ENCODE measurements at places on chromosomes 16 and 17. TPM values are rescaled to one million over a fixed set of nuclear protein-coding genes. Genes with fewer than 3 reads are reported as not detected.

GRCh38 chr16:50820225-50820624, 78.3 kb downstream of the CYLD start:
- no peak for DNase-seq

DNA sequence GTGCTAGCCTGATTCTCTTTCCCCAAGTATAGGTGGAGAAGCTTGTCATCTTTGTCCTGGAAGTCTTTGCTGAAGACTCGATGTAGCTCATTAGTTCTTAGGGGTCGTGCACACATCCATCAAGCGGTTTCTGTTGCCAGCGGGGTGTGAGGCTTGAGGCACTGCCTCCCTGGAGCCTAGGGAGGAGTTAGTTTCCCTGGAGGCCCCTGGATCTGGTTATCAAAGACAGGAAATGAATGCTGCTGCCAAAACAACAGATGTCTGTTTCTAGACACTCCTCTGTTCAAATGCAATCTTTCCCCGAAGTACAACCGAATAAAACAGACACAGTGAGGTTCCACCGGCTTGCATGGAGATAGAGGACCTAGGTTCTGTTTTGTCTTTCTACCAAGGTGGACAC, 17.5 kb downstream of the HS3ST4 start:
- DNase-seq = no peak

DNA sequence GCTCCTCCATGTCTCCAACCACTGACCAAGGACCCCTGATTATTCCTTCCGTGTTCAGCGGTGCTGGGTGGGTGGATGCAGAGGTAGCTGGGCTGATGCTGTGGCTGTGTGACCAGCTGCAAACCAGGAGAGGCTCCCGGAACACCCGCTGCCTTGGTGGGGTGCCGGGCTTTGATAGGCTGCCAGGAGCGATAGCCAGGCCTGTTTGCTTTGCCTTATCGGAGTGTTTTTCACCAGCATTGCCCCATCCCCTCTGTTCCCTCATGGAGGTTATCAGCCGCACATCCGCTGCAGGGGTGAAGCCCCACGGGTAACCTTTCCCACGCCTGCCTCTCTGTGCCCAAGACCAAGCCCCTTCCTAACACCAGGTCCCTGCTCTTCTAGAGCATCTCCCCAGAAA, 354.3 kb downstream of the C16orf95 start:
- DNase-seq = no peak

GRCh38 chr16:88058817-88059216, 107.6 kb downstream of the BANP start:
- DNase-seq = no peak

- no peak for DNase-seq
Observed at GRCh38 chr17:82372249-82373071, 895 bp downstream of the UTS2R start.

DNA sequence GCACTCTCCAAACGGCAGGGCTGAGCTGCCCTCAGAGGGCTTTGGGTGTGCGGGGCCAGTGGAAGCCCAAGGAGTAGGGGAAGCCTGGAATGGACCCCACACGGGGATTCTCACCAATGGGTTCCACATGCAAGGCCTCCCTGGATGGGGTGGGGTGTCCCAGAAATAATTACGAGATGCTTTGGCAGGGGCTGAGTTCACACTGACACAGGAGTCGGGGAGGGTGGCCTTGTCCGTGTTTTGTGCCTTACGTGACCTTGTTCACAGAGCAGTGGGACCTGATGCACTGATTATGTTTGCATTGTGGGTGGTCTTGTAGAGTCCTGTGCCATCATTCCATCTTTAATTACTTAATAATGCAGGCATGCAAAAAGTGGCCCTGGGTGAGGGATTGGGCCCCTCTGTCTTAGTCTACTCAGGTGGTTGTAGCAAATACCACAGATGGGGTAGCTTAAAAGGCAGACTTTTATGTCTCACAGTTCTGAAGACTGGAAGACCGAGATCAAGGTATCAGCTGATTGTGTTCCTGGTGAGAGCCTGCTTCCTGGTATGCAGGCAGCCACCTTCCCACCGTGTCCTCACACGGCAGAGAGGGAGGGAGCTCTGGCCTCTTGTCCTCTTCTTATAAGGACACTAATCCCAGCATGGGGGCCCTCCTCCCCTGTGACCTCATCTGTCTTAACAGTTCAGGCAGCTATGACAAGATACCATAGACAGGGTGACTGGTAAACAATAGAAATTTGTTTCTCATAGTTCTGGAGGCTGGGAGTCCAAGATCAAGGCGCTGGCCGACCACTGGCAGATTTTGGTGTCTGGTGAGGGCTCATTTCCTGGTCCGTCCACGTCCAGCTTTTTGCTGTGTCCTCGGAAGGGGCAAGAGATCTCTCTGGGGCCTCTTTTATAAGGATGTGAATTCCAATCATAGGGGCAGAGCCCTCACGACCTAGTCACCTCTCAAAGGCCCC, 239.4 kb downstream of the IRF8 start:
- DNase-seq = no peak

DNA sequence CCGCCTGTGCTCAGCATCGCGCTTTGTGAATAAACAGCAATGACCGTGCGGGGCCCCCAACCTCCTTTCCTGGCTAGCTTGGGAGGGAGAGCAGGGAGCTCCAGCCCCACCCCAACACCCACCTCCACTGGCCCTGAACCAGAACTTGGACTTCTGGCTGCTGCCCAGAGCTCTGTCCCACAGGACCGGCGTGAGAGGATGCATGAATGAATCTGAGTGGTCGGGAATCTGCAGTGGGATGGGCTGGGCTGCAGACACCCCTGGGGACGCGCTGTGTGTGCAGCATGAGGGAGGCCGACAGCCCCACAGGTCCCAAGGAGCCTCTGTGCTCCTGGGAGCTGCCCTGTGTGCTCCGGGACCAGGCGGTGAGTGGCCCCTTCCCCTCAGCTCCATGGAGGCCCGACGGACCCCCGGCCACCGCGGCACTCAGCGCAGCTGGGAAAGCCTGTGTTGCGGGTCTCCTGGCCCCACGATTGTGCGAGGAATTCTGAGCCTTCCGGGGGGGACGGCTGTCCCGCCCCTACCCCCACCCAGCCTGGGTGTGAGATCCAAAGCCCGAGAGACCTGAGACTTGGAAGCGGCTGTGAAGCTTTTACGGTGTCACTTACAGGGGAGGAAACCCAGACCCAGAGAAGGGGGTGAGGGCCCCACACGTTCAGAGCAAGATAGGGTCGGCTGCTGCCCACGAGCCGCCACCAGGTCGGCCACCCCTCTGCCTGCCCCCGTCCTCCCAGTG, 5.4 kb downstream of the PIEZO1 start:
- DNase-seq = no peak

- DNase-seq = no peak
Observed at GRCh38 chr16:49921106-49921505, 65.2 kb upstream of the ZNF423 start.

- no peak for DNase-seq
Observed at GRCh38 chr17:69350911-69351310, 24.0 kb upstream of the ABCA5 start.

DNA sequence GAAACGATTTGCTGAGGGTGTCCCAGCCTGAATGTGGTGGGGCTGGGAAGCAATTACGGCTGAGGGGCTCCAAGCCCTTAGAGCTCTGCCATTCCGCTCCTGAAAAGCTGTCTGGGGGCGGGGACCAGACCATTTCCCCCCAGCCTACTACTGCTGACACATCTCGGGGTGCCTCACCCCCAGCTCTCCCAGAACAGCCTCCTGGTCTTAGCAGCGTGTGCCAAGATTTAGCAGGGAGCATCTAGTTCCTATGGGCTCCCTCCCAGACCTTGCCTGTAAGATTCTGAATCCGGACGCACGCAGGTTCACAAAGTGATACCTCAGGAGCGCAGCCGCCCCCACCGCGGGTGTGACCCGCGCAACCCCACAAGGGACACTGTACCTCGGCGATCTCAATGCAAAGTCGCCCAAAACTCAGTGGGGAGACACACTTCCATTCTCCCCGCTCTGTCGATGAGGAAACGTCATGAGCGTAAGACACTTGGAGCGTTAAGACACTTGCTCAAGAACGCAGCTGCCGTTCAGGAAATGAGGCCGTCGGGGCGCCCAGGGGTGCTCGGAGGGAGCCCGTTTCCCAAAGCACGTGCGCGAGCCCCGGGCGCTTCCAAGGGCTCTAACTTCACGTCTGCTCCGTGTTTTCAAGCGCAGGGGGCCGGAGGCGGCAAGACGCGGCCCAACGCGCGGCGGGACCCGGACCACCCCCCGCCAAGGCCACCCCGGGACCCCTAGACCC, 629 bp downstream of the GEMIN4 start:
- peak; percentile 55 for DNase-seq

DNA sequence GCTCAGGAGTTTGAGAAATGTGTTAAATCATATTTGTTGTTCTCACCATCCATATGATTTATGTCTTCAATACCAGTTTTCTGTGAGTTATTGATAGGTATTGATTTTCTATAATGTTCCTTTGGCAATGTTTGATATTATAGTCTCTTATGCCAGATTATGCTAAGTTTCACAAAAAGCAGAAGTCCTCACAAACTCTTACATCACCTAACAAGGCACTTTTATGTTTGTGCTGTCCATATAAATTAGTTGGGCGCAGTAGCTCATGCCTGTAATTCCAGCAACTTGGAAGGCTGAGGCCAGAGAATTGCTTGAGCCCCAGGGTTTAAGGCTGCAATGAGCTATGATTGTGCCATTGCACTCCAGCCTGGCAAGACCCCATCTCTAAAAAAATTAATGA, 12.6 kb upstream of the UQCRC2 start:
- no peak for DNase-seq

DNA sequence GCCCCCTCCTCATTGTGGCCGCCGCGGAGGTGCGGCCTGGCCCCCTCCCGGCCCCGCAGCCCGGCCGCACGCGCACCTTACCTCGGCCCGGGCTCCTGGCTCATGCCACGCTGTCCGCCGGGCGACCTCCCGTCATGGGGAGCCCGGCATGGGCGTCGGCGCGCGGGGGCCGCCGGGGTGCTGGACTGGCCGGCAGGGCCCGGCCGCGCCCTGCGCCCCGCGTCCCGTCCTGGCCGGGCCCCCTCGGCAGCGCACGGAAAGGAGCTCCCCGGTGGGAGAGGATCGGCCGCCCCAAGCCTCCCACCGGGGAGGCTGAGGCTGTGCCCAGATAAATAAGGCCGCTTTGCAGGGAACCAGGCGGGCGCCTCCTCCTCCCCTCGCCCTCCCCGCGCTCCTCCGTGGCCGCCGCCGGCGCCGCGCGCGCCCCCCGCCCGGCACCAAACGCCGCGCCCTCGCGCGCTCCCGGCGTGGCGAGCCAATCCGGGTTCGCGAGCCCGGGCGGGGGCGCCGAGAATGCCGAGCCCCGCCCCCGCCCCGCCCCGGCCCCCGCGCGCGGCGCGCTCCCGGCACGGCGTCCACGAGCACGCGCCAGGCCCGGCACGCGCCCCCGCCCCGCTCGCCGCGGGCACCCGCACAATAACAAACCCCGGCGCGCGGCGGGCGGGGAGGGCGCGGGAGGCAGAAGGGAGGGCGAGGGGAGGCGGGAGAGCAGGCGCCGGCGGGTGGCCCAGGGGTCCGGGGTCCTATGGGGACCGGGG, at the start of gene FBXL16:
TSS of gene FBXL16 (minus strand) at position 371 of the 758 bp plus-strand sequence. CDS start 8,396 bp downstream, outside the sequence.
- DNase-seq = peak; percentile 86

GRCh38 chr17:1625053-1625452, 3.6 kb downstream of the SLC43A2 start:
- DNase-seq = no peak

DNA sequence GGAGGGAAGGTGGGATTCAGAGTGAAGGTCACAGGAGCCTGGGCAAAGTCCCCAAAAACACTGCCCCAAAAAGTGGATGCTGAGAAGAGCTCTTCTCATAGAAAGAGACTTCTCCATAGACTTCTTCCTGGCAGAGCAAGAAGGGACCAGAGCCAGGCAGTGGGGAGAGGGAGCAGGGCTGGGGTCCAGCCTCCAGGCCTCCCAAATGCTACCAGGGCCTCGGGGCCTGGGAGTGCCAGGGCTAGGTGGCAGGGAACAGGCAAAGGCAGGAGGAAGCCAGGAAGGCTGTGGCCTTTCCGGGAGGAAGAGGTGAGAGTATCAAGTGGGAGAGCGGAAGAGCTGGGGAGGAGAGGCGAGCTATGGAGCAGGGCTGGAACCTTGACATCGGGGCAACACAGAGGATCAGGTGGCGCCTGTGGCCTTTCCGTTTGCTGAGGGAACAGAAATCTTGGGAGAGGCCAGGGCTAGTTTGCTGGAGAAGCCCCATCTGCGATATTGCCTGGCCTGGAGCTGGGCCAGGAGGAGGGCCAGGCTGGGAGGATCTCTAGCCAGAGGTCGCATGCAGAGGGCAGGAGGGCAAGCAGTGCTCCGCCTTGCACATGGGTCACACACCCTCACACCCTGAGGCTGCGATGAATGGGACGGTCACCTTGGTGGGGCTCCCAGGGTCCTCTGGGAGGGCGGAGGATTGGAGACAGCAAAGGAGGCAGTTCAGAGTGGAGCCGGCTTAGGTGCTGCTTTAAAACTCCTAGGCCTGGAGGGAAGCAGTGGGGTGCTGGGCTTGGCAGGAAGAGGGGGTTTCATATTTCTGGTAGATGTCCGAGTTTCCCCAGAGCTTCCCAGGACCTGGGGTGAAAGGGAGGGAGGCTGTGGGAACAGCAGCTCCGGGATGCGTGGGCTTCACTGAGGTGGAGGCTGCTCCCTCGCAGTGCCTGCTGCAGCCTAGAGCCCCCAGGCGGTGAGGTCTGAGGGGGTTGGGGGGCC, 3.4 kb downstream of the SLC16A5 start:
- DNase-seq = no peak

DNA sequence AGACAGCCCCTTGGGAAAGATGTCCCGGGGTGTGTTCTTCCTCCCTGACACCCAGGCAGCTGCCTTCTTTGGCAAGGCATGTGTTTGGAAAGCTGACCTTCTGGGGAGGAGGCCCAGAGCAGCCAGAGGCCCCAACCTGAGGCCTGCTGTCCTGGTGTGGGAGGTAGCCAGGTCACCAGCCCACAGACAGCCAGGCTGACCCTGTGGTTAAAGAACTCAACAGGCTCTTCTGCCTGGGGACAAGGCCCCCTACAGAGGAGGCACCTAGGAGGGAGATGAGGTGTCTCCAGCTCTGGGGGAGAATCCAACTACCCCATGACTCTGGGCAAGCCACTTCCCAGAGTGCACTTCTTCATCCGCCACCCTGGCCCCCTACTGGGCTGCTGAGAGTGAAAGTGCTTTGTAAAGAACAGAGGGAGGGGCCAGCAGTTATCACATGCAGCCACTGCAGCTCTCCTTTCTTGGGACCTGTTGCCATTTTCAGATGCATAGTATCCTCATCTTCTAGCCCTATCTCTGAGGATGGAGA, 13.1 kb upstream of the SREBF1 start:
- no peak for DNase-seq

TMC6 gene
- 2.0 TPM for total RNA-seq

WNT3 gene
- total RNA-seq = 6.1 TPM

DNAAF8 gene
- 1.2 TPM for total RNA-seq

CCL7 gene
- total RNA-seq = not detected

CFAP119 gene
- 3.3 TPM for total RNA-seq
